Pulmonary artery endothelial cell (primary cell): ENCODE measurements at places on chromosomes 12 and 14. TPM values are rescaled to one million over a fixed set of nuclear protein-coding genes. Genes with fewer than 3 reads are reported as not detected.

CELA1 gene
- total RNA-seq = not detected in 2 replicates

DNA sequence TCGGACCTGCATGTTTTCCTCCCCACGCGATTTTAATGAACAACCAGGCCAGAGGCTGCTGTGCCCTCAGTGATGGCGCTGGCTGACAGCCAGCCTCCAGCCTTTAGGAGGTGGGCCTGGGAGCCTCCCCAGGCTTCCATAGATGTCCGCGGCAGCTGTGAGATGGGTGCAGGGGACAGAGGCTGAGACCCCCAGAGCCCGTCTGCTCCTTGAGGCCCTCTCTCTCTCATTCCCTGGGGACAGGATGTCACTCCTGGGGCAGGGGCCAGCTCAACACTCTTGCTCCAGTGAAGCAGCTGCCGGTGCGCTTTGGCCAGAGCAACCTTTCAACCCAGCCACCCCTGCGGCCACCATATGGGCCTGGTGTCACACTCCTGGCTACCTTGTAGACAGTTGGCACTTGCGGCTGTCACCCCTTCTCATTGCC is 24.8 kb downstream of the MVK start:
- DNase-seq = no peak

DNA sequence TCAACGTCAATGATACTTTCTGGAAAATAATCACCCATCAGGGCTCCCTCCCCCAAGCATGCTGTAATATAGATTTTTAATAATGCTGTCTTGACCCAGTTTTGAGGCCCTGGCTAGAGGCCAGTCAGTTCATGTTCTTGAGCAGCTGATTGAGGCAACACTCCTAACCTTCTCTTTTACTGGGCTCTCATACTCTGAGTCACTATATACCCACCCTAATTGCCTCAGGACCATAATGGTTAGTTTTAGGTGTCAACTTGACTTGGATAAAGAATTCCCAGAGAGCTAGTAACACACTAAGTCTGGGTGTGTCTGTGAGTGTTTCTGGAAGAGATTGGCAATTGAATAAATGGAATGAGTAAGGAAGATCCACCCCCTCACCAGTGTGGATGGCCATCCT is 527.0 kb upstream of the ATP2B1 start:
- no peak for DNase-seq

- DNase-seq = no peak
Observed at GRCh38 chr12:102356690-102357089, 123.7 kb downstream of the IGF1 start.

- DNase-seq = no peak
Observed at GRCh38 chr12:57631566-57632072, 1.4 kb downstream of the B4GALNT1 start.

GRCh38 chr12:95877622-95878021 is 18.9 kb downstream of the SNRPF start:
- no peak for DNase-seq

KCNK10 gene
- total RNA-seq = 0.13 TPM in 1 of 2 replicates, not detected in the other

DNA sequence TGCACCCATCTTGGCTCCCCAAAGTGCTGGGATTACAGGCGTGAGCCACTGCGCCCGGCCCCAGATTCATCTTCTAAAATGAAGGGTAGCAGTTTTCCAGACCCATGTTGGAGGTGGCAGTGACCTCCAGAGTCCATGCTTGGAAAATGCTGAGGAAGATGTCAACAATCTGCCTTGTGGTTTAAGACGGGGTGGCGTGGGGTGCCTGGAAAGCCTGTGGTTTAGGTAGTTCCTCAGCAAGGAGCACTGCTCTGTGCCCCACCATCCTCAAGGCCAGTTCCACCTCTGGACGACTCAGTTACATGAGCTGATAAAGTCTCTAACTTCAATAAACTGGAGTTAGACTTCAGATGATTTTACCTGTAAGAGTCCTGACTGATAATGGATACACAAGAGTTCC is 48.6 kb downstream of the DRAM1 start:
- no peak for DNase-seq

- DNase-seq = no peak
Observed at GRCh38 chr12:66984962-66985361, 284.2 kb upstream of the CAND1 start.

DNA sequence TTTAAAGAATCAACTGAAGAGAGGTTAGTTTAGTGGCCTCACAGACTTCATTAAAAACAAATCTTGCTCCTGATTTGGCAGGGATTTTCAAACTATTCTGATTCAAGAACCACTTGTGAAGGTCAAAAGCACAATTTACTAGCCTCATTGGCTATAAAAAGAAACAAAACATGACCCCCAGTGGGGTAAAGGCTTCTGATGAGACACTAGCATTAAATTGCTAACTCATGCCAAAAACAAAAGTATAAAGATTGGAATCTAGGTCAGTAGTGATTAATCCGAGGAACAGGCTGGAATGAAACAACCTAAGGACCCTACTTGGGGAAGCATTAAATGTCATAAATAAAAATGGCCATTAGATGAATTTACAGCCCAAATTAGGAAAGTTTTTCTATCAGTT is 312.3 kb downstream of the PAWR start:
- DNase-seq = no peak

DNA sequence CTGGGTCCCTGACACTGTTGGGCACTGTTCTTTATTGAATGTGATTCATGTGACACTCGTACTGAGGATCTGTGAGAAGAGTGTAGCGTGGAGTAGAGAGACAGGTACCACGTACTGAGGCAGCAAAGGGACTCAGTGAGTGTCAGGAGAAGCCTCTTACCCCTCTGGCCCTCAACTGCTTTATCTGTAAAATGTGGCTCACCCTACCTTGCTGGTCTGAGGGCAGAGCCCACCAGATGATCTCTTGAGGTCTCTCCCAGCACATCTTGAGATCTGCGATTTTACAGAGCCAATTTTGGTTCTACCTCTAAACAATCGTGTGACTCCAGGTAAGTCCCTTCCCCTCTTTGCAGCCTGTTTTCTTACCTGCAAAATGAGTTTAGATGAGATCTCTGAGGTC is 3.1 kb downstream of the CEBPE start:
- DNase-seq = no peak

GRCh38 chr12:84922693-84923092 is 10.1 kb upstream of the SLC6A15 start:
- no peak for DNase-seq
